Kidney glomerular epithelial cell (primary cell): ENCODE measurements at places on chromosomes 12 and 14.

DNA sequence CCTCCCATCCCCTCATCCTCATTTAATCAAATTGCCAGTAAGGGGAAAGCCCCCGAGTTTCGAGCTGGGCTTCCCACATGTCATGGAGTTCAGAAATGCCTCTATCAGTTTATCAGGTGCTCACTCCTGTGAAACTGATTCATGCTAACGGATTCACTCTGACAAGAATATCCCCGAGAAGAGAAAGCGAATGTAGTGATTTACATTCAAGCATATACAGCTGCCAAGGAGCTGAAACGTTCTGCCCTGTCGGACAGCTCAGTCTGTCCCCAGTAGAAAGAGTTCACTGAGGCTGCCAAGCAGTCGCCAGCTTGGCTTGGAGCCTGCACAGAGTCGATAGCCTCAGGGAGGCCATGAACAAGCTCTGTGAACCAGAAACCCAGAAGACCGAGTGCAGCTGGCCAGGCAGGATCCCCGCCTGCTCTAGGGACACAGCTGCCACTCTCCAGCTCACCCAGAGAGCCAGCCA, 88.4 kb downstream of the TMCC3 start:
- no peak for DNase-seq

DNA sequence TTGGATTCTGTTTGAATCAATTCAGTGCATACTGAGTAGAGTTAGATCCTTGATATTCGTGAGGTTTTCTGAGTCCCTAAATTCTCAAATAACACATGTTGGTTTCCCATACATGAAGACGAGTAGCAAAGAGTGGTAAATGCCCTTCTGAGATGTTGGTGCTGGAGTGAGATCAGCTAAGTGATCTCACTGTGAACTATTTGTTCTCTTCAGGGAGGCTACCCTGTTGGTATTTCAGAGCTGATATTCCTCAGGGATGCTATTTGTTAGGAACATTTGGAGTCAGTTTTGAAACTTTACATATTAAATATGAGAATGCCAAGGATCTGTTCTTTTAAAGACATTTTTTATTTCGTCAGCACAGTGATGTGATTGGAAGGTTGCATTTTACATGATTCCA, 54.7 kb downstream of the SUSD6 start:
- DNase-seq: no peak

DNA sequence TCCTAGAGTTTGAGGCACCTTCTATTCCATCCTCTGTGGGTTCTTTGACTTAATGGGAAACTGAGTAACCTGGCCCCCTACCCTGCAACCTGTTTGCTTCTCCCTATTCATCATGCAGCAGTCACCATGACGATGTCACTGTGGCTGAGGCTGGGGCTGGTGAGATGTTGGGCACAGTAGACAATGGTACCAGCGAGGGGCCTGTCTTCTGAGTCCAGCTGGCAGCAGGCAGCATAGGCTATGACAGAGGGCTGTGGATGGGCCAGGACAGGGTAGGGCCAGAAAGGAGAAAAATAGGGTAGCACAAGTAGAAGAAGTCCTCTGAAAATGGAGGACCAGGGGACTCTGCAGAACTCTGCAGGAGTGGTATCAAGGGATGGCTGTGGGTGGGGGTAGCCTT, 2.0 kb downstream of the CIROP start:
- DNase-seq: no peak

GRCh38 chr12:130131025-130131424, 31.2 kb upstream of the FZD10 start:
- DNase-seq: no peak

DNA sequence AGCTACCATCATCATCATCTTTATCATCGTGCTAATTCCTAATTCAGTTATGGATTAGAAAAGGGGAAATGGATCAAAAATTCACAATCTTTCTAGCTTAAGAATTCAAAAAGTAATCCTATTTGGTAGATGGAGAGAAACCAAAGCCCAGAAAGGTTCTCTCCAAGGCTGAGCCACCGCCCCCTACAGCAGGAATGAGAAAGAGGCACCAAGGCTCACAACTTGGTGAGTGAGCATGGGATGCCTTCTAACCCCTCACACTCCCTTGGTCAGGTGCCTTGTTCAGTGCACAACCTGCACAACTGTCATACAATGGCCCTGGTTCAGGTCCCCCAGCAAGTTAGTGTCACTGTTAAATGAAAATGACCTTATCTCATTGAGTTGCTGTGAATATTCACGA, 171.5 kb downstream of the ANO2 start:
- no peak for DNase-seq
